ENCODE measurements at places on chromosomes 4 and X.

- DNase-seq = peak; percentile 90
Measured at GRCh38 chr4:8192748-8193738, 6.0 kb upstream of the SH3TC1 start.

DNA sequence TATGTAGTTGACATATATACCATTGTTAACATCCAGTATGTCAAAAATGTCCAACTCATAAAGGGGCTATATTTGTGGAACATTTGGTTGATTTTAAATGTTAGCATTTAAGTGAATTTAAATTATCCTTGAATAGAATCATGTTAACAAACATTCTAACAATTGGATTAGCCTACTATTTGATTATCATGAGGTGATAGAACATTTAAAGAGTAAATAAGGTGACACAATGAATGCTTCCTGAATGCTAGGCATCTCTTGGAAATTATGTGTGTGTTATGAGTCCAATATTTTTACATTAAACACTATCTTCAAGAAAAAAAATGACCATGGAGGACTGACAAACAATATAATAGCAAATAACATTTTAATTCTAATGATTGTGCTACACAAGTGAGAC, 901.9 kb upstream of the AGA start:
- no peak for DNase-seq

GRCh38 chr4:98937986-98938720, 9.2 kb upstream of the EIF4E start:
- no peak for DNase-seq

- no peak for DNase-seq
Measured at GRCh38 chr4:182384631-182385091, 141.5 kb downstream of the TENM3 start.

DNA sequence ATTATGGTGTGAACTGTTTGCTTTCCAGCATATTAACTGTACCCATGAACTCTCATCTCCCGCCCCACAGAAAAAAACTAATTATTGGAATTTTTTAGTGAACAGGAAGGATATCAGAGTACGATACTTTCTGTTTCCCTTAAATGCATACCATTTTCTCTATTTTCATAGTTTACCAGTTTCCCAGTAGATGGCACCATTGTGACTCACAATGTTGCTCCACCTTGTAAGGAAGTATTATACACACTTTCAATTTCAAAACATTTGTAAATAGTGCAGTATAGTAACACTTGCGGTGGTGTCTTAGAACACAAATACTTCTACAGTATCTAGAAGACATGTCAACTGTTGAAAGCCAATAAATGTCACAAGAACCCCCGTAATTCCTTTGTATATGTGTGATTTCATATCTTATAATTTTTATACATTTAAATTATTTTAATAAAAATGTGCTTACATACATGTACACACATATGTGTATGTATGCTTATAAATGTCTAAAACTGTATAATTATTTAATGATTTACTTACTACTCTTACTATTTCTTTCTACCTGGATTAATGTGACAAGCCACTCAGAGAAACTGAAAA, 167.3 kb downstream of the SLIT2 start:
- DNase-seq = no peak

- no peak for DNase-seq
Measured at GRCh38 chr4:184924516-184924915, 93.8 kb upstream of the HELT start.

GRCh38 chr4:173878701-173879100, 348.7 kb upstream of the HAND2 start:
- DNase-seq = no peak

DNA sequence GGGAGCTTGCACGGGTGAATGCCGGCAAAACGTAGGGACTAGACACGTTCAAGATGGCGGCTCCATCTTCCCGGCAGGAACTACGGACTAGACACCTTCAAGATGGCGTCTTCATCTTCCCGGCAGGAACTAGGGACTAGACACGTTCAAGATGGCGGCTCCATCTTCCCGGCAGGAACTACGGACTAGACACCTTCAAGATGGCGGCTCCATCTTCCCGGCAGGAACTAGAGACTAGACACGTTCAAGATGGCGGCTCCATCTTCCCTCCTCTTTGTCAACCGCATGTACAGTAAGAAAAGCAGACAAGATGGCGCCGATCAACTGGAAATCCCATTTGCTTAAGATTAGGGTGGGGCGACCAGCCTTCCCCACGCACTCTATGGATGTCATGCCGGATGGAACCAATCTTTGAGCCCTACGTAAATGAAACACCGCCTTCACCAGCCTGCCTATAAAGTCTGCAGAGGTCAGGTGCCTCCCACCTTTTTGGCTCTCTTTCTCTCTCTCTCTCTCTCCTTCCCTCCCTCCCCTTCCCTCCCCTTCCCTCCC, 222.4 kb downstream of the CRLF2 start:
- DNase-seq = peak; percentile 8

DNA sequence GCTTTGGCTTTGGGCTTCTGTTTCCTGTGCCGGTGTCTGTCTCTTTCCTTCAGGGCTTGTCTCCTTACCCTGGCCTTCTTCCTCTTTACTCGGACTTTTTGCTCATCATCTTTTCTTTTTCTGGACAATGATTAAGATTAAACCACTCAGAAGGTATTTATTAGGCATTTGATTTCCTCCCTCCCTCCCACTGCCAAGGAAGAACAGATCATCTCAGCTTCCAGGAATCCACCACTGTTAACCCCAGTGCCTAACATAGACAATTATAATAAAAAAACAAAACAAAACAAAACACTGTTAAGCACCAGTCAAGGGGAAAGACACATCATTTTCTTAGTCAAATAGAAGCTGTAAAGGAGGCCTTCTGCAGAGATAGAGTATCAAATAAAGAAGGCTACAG, 16.6 kb downstream of the PGRMC1 start:
- no peak for DNase-seq

GRCh38 chrX:90617710-90618325, 696.1 kb downstream of the TGIF2LX start:
- no peak for DNase-seq

DNA sequence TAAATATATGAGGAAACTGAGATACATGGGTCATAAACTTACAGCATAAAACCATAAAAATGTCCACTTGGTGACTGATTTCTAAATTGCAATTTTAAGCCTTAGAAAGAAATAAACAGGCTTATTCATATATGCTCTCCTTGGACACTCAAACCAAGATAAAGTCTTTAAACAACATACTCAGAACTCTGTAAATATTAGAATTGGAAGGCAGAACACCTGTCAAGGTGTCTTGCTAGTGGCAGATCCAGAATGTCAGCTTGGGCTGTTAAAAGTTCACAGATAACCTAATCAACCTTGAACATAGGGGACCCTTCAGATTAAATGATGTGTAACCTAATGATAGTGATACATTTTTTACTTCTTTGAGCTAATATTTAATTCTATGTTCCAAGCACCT, 208.1 kb upstream of the ARSJ start:
- no peak for DNase-seq

GRCh38 chr4:76305971-76306881, at the start of gene STBD1:
STBD1 (plus strand) TSS chr4:76306733; CDS start chr4:76306770, 37 bp downstream.
- DNase-seq = peak; percentile 89

DNA sequence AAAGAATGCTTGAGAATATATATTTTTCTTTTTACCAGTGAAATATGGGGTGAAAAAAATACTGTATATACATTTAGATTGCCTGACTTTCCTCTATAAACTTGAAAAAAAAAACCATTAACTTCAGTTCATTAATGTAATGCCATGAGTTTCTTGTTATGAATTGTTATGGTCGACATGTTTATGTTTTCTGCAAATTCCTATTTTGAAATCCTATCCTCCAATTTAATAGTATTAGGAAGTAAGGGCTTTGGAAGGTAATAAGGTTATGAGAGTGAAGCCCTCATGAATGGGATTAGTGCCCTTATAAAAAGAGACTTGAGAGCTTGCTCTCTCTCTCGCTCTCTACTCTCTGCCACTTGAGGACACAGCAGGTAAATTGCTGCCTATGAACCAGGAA, 211.4 kb downstream of the LDB2 start:
- no peak for DNase-seq

- peak; percentile 14 for DNase-seq
Measured at GRCh38 chr4:107740381-107740780, 20.3 kb upstream of the PAPSS1 start.

- DNase-seq = no peak
Measured at GRCh38 chr4:124290678-124291077, 421.9 kb downstream of the ANKRD50 start.

DNA sequence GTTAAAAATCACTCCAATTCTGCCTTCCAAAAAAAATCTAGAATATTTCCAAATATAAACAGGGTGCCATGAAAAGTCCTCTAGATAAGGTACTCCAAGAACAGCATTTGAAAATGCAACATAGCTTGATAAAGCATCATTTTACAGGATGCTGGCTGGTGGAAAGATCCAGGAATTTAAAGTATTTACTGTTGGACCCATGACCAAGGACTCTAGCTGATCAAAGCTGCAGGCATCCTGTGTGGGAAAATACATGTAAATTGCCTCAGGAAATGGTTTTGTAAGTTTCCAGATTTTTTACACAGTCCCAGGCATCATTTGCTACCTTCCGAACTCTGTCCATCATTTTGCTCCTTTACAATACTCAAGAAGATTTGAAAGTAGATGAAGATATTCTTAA, 164.4 kb downstream of the GRIA3 start:
- no peak for DNase-seq

DNA sequence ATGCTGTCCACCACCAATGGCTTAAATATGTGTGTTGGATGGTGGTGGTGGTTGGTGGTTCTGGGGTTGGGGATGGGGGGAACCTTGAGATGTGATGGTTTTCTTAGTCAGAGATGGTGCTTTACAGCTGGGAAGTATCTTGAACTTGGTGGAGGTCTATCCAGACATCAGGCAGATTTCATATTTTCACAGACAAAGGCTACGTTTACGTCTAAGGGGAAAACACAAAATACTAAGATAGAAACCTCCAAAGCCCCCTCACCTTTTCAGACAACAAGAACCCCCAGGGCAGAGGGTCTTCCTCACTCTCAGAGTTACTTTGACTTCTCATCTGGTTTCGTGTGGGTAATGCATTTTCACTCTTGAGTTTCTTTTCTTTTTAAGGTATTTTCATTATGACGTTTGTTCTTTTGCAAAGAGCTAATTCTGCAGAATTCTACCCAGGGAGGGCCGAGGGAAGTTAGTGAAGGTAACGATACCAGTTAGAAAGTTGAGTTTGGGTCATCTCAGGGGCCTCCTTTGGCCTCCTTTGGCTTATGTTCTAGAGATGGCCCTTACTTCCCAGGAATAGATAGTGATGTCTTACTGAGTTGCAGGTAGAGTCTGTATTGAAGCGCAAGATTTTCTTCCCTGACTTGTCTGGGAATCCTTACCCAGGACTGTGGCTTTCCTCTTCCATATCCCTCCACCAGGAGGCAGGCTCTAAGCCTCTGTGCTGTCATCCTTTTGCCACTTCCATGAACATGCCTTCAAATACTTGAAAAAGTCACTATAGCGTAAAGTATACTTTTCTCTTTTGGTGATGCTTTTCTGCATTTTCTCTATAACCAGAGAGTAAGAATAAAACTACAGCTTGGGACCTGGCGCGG, 31.9 kb downstream of the RHOH start:
- DNase-seq = no peak

GRCh38 chr4:23934915-23935314, 45.1 kb upstream of the PPARGC1A start:
- DNase-seq = no peak

DNA sequence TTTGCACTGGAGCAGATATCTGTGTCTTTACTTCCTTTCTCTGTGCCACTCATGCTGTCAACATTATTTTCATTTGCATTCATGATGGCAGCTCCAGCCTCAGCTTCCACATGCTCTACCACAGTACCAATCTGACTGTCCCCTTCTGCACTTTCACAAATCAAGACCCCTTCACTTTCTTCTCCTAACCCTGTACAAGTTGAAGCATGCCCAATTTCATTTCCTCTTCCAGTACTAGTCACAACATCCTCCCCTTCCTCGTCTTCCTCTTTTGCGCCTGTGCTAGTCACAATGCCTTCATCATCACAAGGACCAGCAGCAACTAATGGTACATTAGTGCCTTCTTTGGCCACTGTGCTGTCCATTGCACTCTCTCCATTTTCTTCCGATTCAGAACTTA, 26.5 kb downstream of the BOD1L1 start:
- DNase-seq = no peak

- DNase-seq = no peak
Measured at GRCh38 chrX:72069350-72070160, 62.2 kb downstream of the RTL5 start.

DNA sequence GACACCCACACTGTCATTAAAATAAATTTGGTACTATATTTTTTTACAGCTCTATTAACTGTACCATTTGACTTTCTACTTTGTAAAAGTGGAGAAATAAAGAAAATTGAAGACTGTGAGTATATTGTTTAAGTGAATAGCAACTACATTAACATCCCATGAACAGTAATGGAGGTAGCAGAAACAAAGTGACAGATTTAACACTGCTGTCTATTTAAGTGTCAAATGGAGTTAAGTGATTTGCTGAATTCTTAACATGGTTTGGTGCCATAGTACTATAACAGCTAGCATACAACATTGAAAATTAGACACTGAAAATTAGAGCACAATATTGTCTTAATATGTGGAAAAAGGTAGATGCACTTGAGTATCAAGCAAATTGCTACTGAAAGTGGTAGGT, 76.2 kb downstream of the C4orf33 start:
- DNase-seq = no peak

GRCh38 chr4:53103481-53103880, 241.4 kb downstream of the RASL11B start:
- no peak for DNase-seq

DNA sequence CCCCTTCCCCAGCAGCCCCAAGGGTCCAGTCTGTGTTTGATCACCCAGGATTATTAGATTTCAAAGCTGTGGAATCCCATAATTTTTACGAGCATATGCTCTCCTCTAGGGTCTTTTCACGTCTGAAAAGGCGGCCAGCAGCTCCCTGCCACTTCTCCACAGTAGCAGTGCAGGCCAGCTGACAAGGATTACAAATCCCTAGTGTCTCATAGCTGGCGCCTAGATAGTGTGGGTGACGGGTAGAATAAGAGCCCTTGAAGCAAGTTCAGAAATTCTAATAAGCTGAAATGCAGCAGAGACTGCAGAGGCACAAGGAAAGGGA, 79.4 kb downstream of the RLIM start:
- no peak for DNase-seq

DNA sequence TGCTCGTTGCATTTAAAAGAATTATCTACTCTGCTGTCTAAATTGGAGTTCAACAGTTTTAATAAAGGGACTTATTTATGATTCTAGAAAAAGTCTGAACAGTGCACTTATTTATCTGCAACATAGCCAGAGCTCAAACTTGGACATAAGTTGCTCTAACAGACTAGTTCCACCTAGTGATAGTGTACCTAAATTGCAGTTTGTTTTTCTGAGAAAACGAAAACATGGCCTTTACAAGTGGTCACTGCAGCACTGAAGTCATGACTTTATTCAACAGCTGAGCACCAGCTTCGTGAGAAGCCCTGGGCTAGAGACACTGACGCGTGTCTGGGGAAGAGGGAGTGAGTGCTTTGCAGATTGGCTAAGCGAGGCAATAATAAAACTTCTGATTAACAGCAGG, 77.3 kb upstream of the IGSF1 start:
- no peak for DNase-seq

Measured in mucosa of descending colon (tissue), 3 donors.